Stimulated activated CD4-positive, alpha-beta T cell treated with anti-CD3 and anti-CD28 coated beads, Interleukin-4, amount 100 ng/mL, for 4 hours (primary cell): ENCODE measurements at places on chromosomes 13 and 19.

DNA sequence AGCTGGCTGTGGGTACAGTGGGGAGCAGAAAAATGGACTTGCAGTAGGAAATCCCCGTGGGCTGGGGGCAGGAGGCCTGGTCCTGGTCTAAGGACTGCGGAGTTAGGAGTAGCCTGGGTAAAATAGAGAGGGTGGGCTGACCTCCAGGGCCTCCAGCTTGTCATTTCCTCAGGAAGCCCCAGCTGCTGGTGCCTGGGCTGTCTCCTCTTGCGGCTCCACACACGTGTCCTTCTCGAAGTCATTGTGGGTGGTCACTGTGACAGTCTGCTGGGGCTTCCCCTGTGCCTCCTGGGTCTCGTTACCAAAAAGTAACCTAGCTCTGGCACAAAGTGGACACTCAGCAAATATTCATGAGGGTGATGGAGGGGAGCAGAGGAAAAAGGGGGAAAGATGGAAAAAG, 259.7 kb downstream of the FGF9 start:
- DNase-seq: no peak

DNA sequence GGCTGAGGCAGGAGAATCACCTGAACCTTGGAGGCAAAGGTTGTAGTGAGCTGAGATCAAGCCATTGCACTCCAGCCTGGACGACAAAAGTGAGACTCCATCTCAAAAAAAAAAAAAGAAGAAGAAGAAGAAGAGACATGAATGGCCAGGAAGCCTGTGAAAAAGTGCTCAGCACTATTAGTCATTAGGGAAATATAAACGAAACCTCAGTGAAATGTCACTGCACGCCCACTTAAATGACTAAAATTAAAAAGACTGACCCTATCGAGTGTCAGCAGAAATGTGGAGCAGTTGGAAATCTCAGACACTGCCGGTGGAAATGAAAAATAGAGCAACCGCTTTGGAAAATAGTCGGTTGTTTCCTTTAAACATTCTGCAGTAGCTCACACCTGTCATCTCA, 5.5 kb upstream of the TYROBP start:
- no peak for DNase-seq

DNA sequence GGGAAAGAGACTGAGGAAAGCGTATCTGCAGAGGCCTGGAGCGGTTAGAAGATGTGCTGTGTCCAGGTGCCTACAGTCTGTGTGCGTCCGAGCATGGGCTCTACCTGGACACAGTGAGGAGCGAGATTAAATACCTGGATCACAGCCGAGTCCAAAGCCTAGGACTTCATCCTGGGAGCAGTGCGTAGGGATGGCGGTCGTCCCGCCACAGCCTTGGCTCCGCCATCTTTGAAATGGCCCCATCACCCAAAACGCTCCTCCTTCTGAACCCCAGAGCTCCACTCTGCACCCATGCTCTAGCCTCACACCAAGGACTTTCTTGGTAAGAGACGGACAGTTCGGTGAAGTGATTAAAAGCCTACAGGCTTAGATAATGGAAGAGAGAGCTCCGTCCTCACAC, 19.8 kb downstream of the GP6 start:
- DNase-seq: no peak

DNA sequence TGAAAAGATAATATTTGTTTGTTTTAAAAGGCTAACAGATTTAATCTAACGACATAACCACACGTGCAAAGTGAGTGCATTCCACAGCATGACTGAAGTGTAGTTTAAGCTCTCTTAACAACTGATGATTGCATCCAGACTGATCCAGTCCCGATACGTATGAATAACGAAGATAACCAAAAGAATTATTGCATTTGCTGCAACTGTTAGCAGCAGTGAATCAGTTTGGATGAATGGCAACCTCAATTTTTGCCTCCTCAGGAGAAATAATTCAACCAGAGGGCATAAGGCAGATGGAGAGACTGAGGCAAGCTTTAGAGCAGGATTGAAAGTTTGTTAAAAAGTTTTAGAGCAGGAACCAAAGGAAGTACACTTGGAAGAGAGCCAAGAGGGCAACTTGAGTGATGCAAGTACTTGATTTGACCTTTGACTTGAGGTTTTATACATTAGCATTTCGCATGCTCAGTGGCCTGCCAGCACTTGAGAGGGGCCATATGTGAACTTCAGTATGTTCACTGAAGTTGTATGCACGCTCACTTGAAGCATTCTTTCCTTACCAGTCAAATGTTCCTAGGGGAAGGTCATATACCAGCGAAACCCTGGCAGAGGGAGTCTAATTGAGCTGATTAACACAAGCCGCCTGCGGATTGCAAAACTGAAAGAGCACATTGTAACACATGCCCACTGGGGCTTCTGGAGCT, 835.0 kb upstream of the PCDH20 start:
- no peak for DNase-seq

GRCh38 chr19:31938675-31939074, 406.7 kb upstream of the ZNF507 start:
- no peak for DNase-seq

DNA sequence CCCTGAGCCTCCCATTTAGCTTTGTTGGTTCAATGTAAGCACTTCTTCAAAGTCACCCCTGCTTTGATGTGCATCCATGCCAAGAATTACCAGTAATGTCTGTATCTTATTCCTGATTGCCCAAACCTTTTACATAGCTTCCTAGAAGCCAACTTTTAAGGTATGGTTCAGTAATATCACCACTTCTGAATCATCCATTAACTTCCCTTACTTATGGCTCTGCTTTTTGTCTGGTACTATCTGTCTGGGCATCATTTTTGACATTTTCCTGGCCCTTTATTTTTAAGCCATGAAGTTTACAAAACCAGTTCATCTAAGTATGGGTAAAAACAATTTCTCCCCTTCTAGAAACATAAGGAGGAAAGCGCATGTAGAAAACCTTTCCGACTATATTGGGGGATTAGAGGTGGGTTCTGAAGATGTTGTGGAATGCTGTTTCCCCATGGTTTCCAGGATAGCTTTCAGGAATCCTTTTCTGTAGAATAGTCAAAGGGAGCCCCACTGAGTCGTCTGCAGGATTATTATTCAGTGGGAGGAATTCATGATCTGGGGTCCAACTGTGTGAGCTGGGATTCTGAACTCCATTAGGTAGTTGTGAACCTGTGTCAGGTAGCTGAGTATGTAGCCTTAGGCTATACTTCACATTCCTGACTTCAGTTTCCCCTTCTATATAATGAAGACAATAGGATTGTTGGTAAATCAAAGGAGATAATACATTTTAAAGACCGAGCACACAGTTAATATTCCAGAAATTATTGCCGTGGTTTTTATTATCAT, 163.8 kb downstream of the SUCLA2 start:
- DNase-seq: no peak
